Fibroblast of mammary gland (primary cell): ENCODE measurements at places on chromosomes 1 and 21.

- DNase-seq: no peak
Measured at GRCh38 chr1:56286506-56286905, 292.9 kb downstream of the PLPP3 start.

DNA sequence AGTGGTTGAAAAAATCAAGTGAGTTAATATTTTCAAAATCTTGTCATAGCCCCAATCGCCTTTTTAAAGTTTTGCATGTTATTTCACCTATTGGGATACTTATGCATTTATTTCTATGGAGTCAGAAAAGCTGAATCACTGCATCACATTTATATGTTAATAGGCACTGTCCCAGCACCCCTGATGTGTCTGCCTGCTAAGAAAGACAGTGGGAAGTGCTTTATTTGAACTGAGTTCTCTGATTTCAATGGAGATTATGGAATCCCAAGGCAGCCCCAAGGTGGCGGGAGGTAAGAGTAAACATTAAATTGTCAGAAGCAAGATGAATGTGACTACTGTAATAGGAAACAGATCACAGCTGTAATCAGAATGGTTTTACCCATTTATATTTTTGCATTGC is 2225.7 kb downstream of the NCAM2 start:
- DNase-seq: no peak

DNA sequence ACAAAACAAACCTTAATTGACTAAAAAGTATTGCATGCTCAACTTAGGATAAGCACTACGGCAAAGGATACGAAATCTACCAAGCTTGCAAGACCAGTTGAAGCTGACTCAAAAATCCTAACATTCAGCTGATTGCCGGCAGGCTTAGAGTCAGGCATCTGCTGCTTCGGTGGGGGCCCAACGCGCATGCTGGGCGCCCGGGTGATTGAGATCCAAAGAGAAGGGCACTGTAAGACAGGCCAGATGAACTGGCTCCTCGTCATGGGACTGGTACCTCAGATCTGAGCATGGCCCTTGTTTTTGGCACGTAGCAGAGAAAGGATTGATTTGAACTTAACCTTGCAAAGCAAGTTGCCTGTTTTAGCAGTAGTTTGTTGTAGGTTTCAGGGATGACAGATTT is 86.6 kb downstream of the PRDM2 start:
- DNase-seq: no peak

DNA sequence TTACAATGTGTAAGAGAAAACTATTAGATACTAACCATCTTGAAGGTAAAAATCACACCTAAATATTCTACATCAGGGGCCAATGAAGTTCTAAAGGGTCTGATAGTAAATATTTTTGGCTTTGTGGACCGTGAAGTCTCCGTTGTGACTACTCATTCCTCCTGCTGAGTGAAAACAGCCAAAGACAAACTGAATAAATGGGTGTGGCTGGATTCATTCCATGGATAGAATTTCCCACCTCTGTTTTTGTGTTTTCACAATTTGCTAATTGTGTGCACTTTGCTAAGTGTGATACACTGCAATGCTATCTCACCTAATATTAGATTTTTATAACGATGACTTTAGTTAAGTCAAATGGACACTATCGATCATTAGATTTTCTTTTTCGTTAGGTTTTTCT is 1474.0 kb downstream of the PLA2G4A start:
- DNase-seq: no peak

DNA sequence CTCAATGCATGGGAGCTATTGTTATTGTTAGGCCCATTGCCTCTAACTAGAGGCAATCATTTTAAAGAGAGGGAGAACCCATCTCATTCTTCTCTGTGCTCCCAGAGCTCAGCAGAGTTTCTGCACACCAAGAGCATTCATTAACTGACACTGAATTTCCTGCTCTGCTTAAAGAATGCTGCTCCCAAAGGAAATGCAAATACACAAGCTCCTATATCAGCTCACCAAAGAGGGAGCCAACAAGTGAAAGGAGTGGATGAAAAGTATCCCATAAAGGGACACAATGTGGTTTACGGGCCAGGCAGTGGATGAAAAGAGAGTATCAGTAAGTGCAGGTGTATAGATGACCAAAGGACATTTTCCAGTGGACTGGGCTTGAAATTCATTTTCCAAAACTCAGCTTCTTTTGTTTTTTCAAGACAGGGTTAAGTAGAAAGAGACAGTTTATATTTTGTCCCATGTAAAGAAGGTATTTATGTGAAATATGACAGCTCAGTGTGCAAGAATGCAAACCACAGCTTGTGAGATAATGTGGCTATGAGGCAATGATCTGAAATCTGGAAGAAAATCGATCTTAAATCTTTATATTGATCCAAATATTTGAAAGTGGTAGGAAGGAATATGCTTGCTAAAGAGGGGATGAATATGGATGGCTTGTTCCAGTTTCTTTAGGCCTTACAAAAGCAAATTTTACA is 207.7 kb upstream of the CAMK1G start:
- DNase-seq: peak; percentile 39
